ENCODE measurements at places on chromosomes 3 and 15.

GRCh38 chr3:8420612-8421011 lies 81.0 kb upstream of the LMCD1 start:
- no peak for DNase-seq

GRCh38 chr15:86744198-86744780 lies 664.6 kb downstream of the AGBL1 start:
- no peak for DNase-seq

DNA sequence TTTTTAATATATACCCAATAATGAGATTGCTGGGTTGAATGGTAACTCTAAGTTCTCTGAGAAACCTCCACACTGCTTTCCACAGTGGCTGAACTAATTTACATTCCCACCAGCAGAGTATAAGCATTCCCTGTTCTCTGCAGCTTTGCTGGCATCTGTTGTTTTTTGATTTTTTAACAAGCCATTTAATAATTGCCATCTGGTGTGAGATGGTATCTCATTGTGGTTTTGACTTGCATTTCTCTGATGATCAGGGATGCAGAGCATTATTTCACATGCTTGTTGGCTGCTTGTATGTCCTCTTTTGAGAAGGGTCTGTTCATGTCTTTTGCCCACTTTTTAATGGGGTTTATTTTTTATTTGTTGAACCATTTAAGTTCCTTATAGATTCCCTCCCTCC lies 75.0 kb upstream of the EPHB3 start:
- no peak for DNase-seq

DNA sequence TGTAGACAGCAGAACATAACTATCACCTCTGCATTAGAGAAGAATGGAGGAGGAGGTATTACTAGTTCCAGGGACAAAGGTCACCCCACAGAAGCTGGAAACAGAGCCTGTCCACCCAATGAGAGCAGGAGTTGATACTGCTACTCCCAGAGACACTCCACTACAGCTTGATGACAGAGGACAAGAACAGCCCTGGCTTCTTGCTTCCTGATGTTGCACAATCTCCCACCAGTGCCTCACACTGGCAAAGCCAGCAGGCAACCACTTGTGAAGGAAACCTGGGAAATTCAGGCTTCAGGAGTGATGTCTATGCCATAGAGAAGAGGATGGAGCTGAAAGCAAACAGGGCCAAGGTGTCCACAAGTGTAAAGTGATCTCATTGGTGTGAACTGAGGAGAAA lies 78.0 kb upstream of the POU1F1 start:
- no peak for DNase-seq

DNA sequence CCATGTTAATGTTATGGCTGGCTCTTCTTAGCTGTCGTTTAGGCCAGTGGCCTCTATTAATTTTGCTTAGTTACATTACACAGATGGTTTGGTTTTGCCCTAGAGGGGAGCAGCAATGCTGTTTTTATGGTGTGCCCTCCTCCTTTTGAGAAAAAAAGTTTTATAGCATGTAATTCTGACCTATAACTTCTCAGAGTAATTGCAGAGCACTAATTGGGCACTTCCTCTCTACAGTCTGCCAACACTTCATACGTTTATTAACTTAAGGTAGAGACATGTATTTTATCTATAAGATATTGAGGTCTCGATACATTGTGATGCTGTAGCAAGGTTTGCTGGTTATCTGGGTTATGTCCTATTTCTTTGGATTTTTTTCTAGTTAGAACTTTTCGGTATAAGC lies 12.2 kb downstream of the SLC25A26 start:
- no peak for DNase-seq

- no peak for DNase-seq
Observed at GRCh38 chr3:126456211-126456610, 19.5 kb downstream of the ZXDC start.

DNA sequence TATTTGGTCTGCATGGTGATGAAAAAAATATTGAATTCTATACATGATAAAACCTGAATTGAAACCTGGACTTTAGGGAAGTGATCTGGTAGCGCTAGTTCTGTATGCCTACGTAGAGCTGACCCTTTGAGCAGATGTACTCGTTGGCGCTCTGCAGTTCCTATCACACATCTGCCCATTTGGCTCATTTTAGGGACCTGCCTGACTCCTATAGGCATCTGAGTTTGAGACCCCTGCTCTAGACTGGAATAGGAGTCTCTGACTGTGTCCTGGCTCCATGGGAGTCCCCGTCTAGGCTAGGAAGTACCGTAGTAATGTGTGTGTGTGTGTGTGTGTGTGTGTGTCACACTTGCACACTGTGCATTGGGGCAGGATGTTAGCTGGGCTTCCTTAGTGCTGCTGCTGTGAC lies 21.2 kb downstream of the STARD5 start:
- no peak for DNase-seq

DNA sequence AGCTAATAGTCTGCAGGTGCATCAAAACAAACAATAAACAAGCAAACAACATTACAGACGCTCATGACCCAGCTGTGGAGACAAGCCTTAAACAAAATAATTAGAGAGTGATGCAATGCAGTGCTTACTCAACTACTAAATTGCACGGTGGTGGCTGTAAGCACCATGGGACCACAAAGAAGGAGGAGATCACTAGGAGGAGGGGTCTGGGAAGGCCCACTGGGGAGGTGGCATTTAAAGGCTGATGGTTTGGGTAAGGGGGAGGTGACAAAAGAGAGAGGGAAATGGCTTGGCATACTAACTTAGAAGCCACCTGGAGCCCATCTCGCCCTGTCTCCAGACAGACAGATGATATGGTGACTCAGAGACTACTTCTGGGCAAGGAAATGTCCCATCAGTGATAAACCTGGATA lies 516.7 kb downstream of the FOXP1 start:
- peak; percentile 64 for DNase-seq

GRCh38 chr3:140276703-140277102 lies 341.7 kb downstream of the CLSTN2 start:
- peak; percentile 20 for DNase-seq

DNA sequence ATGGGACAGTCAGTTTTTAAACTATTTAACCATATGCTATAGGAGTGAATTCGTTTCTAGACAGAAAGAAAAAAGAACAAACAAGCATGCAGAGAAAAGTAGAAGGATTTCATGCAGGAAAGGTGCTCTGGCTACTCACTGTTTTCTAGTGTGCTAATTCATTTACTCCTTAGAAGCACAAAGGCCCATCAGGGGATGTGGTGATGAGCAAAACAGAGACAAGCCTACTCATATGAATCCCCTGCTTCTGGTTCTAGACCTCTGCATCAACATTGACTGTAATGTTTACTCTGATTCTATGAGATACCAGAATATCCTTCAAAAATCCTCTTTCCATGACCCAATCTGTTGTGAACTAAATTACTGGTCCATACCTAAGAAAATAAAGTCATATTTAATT lies 801.9 kb downstream of the PLOD2 start:
- no peak for DNase-seq

GRCh38 chr3:170865209-170866094 lies 4.5 kb downstream of the RPL22L1 start:
- DNase-seq = peak; percentile 9

GRCh38 chr3:149967086-149967685 lies 3.5 kb downstream of the PFN2 start:
- DNase-seq = peak; percentile 47

DNA sequence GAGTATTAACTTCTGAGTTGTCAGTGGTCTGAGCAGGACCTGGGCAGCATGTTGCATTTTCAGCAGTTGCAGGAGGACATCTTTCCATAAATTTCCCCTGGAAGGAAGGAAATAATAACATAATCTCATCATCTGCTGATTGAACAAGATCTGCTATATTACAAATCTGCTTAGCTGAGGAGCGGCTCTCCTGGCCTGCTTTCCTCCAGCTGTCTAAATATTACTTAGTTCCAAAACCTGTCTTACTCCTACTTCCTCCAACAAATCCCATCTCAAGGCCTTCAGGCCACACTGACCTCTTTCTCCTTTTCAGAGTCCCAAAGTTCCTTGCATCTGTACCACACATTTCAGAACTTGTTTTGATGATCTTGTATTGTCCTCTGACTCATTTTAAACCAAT lies 364.4 kb upstream of the MCTP2 start:
- DNase-seq = no peak

- no peak for DNase-seq
Observed at GRCh38 chr3:106821801-106822200, 555.4 kb upstream of the CCDC54 start.

DNA sequence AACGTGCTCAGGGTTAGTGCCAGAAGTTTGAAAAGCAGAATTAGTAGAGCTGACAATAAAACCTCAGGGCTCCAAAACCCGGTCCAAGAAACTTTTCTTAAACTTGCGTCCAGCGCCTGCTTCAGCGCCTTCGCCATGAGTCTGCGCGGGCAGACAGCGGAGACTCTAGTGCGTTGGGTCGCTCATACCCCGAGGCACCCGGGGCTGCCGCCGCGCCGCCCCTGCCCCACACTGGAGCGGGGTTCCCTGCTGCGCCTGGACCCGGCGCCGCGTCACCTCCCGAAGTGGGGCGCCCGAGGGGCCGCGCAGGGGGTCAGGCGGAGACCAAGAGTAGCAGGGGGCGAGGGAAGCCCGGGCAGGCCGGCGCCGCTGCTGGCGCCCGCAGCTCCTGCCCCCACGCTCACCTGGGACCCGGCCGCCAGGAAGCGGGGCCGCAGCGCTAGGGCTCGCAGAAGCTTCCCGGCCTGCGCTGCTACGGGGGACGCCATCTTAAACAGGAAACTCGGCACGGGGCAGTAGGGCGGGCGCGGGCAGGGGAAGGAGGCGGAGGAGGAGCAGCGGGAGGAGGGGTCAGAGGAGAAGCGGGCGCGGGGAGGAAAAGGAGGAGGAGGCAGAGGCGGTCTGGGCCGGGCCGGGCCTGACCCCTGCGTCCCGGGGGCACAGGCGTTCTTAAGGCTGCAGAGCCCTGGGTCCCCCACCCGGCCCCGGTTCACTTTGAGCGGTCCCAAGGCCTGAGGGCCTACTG lies at the start of gene SUCLG2:
Gene SUCLG2 (minus strand): TSS at position 514 of the 745 bp plus-strand sequence. CDS start 26 bp downstream, at position 488.
- peak; percentile 77 for DNase-seq

GRCh38 chr3:184637705-184638104 lies 74.2 kb downstream of the MAGEF1 start:
- no peak for DNase-seq

DNA sequence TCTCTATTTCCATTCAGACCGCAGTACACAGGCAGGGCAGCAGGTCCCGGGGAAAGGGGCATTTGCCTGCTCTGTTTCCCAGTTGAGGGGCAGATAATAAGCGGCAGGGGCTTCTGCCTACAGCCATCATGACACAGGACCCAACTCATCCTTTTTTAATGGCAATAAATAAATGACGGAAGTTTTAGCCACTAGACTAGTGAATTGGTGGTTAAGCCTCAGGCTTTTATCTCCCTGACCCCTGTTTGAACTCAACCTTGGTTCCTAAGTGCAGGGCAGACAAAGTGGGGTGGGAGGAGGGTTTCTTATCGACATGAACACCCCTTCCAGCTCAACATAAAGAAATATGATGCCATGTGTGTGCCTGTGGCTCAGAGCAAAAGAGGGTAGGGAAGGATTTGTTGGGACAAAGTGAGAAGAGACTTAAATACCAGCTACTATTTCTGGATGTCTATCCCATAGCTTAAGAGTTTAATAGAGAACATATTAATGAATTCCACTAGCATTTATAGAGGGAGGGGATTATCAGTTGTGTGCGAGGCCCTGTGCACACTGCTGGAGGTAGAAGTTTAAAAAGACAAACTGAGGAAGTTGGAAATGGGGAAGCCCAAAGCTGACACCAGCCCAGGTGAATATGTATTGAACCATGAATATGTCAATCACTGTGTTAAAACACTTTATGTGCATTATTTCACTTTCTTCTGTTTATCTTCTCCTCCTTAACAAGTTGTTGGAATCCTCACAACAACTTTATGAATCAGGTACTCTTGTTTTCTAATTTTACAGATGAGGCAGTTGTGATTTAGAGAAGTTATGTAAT lies 939.4 kb downstream of the MCTP2 start:
- DNase-seq = no peak

DNA sequence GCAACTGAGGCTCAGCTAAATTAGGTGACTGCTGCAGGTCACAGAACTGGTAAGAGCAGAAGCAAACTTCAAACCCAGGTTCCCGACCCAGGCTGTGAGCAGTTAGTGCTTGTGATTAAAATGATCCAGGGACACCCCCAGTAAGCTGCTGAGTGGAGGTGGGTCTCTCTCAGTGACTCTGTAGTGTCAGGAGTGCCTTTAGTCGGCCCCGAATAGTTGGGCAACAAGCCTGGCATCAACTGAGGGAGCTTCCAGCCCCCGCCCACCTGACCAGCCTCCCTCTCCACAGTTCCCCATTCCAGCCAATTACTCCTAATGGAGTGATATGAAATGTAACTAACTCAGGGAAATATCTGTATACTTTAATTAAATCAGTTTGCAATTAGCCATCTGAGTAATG lies 168.0 kb upstream of the SMAD3 start:
- no peak for DNase-seq

DNA sequence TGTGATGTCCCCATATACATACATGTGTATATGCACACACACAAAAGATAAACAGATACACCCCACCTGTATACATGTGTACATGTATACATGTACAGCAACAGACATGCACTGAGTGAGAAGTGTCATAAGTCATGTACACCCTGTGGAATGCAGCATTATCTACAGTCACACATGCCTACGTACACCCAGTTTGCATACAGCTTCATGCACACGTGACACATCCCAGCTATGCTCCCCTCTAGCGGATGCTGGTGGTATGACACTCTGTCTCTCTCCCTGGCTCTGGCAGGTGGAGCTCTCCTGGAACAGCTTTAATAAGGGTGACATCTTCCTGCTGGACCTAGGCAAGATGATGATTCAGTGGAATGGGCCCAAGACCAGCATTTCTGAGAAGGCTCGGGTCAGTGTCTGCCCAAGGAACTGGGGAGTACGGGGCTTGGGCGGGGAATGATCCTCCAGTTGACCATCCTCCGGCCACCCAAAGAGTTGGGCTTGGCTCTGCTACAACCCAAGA lies 6.3 kb downstream of the VILL start:
- DNase-seq = peak; percentile 75

DNA sequence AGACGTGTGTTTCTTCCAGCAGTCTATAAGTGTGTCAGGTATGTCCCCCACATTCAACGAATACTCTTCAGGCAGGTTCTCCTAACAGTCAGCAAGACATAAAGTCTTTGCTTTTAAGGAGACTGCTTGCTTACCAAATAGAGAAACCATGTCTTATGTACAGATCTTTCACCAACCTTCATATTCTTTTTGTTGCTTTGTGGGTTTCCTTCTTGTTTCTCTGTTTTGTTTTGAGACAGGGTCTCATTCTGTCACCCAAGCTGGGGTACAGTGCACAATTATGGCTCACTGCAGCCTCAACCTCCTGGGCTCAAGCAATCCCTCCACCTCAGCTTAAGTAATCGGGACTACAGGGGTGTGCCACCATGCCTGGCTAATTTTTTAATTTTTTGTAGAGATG lies 14.3 kb downstream of the DYNC1LI1 start:
- DNase-seq = no peak

GRCh38 chr15:101169495-101170071 lies 82.3 kb downstream of the CHSY1 start:
- DNase-seq = no peak

All from mammary epithelial cell (primary cell).